ENCODE measurements at places on chromosomes 1 and 21. TPM values are rescaled to one million over a fixed set of nuclear protein-coding genes. Genes with fewer than 3 reads are reported as not detected.

The RNF207 gene
- polyA plus RNA-seq: 25.4 TPM

The KCNJ9 gene
- polyA plus RNA-seq: 0.05 TPM

The SH2D1B gene
- polyA plus RNA-seq: not detected

The CCDC27 gene
- not detected for polyA plus RNA-seq

The NHLH2 gene
- polyA plus RNA-seq: not detected

The NUP210L gene
- not detected for polyA plus RNA-seq

The CELA3A gene
- not detected for polyA plus RNA-seq

The ANKRD45 gene
- polyA plus RNA-seq: 1.8 TPM

The LCE1C gene
- polyA plus RNA-seq: not detected

The GDAP2 gene
- polyA plus RNA-seq: 5.6 TPM

The HTR6 gene
- polyA plus RNA-seq: 0.05 TPM

The LAMC1 gene
- polyA plus RNA-seq: 101 TPM

The SARS1 gene
- 106 TPM for polyA plus RNA-seq

The FCRLB gene
- polyA plus RNA-seq: 2.0 TPM

The FCGR3B gene
- not detected for polyA plus RNA-seq

The SLC1A7 gene
- polyA plus RNA-seq: not detected

The C8A gene
- polyA plus RNA-seq: not detected

The DR1 gene
- 17.5 TPM for polyA plus RNA-seq

The DISP3 gene
- 0.15 TPM for polyA plus RNA-seq

The TMEM81 gene
- 1.8 TPM for polyA plus RNA-seq

The VHLL gene
- polyA plus RNA-seq: not detected

The NOS1AP gene
- 0.03 TPM for polyA plus RNA-seq

The CTNNBIP1 gene
- polyA plus RNA-seq: 40.2 TPM

The TMEM52 gene
- polyA plus RNA-seq: 3.8 TPM

The TXNIP gene
- polyA plus RNA-seq: 44.6 TPM

The PHF13 gene
- polyA plus RNA-seq: 6.5 TPM

The TRIM46 gene
- 12.3 TPM for polyA plus RNA-seq

The GPATCH3 gene
- 9.1 TPM for polyA plus RNA-seq

The TGFB2 gene
- 2.4 TPM for polyA plus RNA-seq

The FHAD1 gene
- polyA plus RNA-seq: 0.55 TPM

The PLEKHN1 gene
- polyA plus RNA-seq: not detected

The RGS8 gene
- not detected for polyA plus RNA-seq

The PITHD1 gene
- polyA plus RNA-seq: 36.3 TPM

The CNTN2 gene
- 0.03 TPM for polyA plus RNA-seq

The SPRR3 gene
- polyA plus RNA-seq: not detected

The IL12RB2 gene
- not detected for polyA plus RNA-seq

The HUNK gene
- polyA plus RNA-seq: 0.28 TPM

The COA7 gene
- 13.7 TPM for polyA plus RNA-seq

The LAD1 gene
- polyA plus RNA-seq: not detected

The DENND2C gene
- 0.03 TPM for polyA plus RNA-seq

The PTPRC gene
- polyA plus RNA-seq: 0.11 TPM

The KRTAP21-2 gene
- not detected for polyA plus RNA-seq

The RIPK4 gene
- 7.0 TPM for polyA plus RNA-seq

The RIMS3 gene
- 2.9 TPM for polyA plus RNA-seq

The KCNA2 gene
- not detected for polyA plus RNA-seq

The SPRR2A gene
- not detected for polyA plus RNA-seq

All from SK-N-SH (cell line).